Effector CD8-positive, alpha-beta T cell (primary cell): ENCODE measurements at places on chromosomes 5 and 9.

- DNase-seq = no peak
Measured at GRCh38 chr9:93181672-93182435, 2.1 kb upstream of the WNK2 start.

- no peak for DNase-seq
Measured at GRCh38 chr5:73908395-73908794, 282.4 kb downstream of the ARHGEF28 start.

DNA sequence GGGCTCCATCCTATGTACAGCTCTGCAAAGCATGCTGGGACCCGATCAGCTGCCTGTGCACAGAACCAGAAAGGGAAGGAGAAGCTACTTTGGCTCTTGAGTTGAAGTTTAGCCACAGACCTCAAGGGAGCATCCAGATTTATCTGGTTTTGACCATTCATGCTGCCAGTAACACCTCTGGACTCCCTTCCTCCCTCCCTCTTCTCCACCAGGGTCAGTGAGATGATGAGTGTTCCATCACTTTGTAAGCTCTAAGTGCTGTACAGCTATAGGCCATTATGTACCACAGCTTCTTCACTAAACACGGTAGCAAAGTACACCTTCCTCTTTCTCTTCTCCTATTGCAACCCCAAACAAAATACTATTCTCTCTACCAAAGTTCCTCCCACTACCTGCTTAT is 77.9 kb downstream of the GLIS3 start:
- no peak for DNase-seq

DNA sequence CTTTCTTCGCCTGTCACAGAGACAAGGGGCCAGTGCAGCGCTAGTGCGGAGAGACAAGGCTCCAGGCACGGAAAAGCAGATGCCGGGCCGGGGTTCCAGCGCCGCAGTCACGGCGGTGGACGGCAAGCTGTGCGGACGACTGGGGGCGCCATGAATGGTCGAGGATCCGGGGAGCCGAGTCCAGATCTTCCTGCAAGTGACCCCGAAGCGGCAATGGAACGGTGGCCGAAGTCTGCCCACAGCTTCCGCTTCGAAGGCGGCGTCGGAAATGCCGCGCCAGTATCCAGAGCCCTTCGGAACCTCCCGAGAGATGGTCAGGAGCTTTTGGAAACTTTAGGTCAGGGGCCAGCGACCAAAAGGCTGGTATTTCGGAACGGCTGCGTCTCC is 601 bp upstream of the FAF2 start:
- DNase-seq = no peak

DNA sequence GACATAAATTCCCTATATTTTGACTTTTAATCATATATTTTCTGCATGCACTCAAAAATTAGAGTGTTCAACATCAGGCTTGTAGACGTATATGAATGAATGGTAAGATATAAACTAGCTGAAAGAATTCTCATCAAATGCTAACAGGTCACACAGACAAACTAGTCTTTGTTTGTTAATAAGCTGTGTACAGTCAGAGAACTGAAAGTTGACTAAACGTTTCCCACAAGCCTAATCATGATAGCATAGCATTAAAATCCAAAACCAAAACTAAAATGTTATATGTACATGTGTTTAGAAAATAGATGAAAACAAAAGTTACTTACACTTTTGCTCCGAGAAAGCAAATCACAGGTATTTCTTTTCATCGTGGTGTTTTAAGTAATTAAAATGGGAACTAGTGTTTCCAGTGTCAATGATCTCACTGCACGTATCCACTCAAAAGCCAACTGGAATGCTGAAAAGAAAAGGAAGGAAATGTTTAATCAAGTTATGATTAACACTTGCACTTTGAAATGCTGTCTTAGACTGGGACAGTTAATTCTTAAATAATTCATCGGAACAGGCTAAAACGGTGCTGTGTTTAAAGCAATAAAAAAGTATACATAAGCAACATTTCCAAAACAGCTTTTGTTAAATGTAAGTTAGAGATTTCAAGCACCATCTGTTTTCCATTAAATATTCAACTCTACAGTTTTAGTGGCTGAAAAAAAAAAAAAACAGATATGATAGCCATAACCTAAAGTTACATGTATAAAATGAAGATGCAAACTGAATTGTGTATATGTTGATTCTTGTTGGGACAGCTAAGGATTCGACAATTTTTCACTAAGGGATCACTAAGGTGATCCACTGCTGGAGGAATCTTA is 291.9 kb upstream of the PDE4D start:
- no peak for DNase-seq

- DNase-seq = no peak
Measured at GRCh38 chr9:5563886-5564285, 53.6 kb downstream of the PDCD1LG2 start.

- DNase-seq = no peak
Measured at GRCh38 chr9:126306071-126306647, 20.5 kb upstream of the MVB12B start.

- DNase-seq = no peak
Measured at GRCh38 chr5:59598547-59598874, 295.0 kb downstream of the PDE4D start.

DNA sequence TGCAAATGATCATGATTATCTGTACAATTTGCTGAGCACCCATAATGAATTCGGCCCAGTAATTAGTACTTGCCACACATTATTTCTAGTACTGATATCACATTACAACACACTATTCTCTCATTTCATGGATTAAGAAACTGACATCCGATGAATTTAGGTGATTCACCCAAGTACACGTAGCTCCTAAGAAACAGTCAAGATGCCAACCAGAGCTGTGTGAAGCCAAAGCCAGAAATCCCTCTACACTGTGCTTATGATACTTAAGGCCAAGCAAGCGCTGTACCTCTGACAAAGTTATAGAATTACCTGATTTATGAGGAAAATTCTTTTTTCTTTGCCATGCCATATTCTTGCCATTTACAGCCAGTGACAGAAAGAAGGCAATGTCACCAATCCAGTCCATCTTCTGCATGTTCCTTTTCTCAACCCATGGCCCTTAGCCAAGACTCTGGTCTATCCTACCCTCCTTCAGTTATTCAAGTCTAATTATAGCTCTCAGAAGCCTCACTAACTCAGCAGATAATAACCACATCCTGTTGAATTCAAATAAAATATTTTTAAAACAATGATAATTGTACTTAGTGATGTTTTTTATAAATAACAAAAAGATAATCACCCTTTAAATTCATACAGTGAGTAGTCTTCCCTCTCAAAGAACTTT is 74.3 kb upstream of the PTGER4 start:
- DNase-seq = no peak

- no peak for DNase-seq
Measured at GRCh38 chr5:123428521-123429220, 5.5 kb upstream of the CEP120 start.

DNA sequence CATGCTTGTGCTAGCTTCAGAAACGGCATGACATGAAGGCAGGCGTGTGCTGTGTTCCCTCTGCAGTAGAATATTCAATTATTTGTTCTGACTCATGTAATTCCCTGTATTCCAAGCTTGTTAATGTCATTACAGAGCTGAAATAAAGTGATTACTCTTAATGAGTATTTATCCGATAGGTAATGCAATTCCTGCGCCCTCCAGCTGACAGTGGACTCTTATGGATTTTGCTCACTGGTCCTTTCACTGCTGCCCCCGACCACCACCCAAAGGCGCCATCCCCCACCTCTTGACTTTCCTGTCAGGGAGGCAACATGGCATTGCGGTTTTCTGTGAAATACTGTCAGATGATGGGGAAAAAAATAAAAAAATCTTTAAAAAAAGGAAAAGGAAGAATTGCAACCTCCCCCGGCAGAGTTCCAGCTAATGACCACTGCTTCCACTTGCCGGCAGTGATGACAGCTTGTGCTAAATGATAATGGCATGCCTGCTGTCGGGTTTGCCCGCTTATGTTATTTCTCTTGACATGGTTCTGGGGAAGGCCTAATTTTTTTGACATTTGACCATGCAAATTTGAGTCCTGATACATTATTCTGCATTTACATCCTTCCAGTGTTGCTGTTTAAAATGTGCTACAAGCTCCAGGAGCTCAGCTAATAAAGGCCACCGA is 335.3 kb upstream of the ADAMTS16 start:
- DNase-seq = no peak

GRCh38 chr9:88544245-88544644 is 9.3 kb downstream of the NXNL2 start:
- no peak for DNase-seq

DNA sequence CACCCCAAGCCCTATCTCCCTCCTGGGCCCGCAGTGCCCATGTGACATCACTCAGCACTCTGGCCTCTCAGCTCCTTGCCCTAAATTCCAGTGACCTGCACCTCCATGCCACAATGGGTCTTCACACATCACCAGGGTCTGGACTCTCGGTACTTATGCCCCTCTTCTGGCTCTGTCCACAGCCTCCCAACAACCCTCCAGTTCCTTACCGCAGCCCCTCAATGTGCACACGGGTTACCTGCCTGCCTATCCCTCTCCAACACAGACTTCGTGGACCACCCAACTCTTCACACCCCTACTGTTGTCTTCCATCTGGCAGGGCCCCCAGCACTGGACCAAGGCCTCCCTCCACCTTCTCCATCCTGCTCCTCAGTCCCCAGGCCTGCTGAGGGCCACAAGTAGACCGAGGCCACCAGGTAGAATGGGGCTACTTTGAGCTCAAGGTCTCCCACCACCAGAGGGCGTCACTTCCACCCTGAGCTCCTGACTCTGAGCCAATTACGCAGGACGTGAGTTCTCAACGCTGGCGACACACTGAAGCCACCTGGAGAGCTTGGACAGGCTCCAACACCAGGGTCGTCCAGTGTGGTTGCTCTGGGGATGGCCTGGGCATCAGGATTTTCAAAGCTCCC is 172.1 kb downstream of the GABBR2 start:
- no peak for DNase-seq

- no peak for DNase-seq
Measured at GRCh38 chr9:121283856-121284732, 16.1 kb downstream of the GSN start.

DNA sequence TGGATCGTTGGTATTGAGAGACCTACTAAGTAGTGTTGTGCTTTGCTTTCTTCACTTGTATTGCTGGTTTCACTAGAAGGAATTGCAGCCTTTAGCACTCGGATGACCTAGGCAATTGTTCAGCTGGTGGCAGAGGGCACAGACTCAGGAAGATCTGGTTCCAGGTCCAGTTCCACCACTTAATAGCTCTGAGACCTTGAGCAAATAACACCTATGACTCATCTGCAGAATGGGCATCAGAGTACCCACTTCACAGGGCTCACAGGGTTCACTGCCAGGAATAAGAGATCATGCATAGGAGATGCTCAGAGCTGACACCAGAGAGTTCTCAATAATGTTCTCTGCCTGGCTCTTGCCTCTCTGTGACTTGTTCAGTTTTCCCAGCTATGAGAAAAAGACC is 133.6 kb downstream of the SIL1 start:
- DNase-seq = no peak

DNA sequence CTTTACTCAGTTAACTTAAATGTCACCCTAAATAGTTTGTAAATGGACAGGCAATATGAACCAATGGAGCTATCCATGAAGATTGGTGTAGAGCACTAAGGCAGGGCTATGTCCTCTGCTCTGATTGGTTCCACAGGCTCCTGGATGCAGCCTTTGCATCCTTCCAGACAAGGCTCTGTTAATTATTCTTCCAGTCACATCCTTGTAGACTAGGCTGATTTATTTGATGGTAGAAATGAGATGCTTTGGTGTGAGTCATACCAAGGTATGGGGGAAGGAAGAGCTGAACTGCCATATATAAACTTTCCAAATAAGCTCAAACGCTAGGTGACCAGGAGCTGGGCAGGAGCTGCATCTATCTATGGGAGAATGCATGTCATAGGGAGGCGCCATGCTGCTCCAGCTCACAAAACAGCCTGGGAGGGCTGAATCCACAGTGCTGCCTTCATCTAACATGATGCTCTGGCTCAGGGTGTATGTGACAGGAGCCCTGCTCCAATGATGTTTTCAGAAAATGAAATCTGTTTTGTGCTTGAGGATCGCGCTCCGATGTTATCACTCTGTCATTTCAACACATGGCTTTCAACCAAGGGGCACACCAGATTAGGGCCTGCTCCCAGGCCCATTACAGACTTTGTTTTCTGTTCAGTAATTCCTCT is 818.0 kb upstream of the ZNF608 start:
- DNase-seq = no peak

DNA sequence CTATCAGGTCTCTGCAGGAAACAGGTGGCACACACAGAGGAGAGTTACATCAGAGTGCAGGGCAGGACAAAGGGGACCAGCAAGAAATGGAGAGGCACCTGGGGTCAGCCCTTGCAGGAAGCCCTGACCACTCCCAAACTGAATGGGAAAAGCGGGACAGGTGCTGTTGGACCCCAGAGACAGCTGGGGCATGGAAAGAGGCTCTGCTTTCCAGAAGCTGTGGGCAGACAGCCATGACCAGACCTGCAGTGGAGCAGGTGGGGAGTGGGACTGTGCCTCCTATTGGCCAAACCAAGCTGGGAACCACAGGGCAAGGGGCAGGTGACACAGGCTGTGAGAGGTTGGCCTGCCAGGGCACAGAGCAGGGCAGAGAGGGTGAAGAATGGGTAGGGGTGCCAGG is 125.8 kb downstream of the BOD1 start:
- no peak for DNase-seq

DNA sequence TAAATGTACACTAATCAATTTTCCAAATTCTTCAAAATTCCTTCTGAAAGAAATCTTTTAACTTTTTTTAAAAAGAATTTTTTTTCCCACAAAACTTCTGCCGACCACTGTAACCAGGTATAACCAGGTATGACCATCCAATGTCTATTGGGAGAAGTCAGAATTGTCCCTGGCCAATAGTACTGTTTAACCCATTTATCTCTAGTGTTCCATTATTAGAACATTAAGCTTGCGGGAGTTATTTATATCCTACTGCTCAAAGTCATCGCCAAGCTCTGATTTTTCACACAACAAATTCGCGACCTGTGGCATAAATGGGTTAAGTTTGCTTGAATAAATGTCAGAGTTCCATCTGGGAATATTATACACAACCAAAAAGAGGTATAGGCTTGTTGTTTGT is 343.2 kb downstream of the ANXA1 start:
- DNase-seq = no peak

DNA sequence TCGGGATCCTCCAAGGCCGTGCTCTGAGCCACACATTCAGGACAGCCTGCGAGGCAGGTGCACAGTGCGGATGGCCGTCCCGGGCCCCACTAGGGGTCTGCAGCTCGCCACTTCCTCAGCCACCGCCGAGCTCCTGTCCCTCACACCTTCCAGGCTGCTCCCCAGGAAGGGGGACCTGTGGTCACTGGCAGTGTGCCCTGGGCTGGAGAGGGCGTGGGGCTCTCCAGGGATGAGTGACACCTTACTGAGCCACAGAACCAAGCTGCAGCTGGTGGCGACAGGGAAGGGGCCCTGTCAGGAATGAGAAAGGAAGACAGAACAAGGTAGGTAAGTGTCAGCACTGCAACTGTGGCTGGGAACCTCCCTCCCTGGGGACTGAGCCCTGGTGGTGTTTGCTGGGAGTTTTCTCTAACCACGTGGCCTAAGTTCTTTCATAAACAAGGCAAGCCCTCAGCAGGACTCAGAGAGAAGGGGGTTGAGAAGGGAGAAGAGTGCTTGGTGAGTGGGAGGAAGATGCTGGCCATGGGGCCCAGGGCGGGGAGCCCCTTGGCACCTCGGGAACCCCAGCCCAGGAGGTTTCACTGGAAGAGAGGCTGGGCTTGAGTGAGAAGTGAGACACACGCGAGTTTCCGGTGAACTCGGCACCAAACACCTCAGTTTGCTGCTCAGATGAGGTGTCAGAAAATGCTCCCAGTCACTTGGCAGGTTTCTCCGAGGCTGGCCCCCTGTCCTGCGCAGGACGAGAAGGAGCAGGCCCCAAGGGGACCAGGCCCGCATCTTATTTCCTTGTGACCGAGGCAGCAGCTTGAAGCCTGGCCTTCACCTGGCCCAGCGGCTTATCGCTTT is 5.2 kb downstream of the IL13 start:
- DNase-seq = no peak
